Ammon's horn (tissue), 1 donor: ENCODE measurements at places on chromosomes 6 and 20.

- no peak for DNase-seq
Measured at GRCh38 chr20:4411744-4412143, 310.0 kb upstream of the PRND start.

DNA sequence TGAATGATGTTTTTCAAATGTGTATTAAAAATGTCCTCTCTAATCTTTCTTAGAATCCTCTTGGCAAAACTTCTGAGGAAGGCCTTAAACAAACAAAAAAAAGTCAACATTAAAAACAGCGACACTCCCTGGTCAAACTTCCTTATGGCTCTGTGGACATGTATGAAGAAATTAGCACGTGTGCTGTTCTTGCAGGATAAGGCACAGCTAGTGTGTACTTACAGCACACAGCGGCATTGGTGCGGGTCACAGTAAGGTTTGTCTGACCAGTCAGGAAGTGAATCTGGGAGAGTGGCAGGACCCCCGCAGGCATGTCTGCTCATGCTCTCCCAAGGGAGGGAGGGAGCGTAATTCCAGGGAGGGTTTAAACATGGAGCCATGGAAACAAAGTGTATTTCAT, 38.8 kb downstream of the SLC22A1 start:
- no peak for DNase-seq

- DNase-seq, result no peak
Measured at GRCh38 chr20:45441746-45442145, 25.8 kb downstream of the PIGT start.

GRCh38 chr6:105301756-105302616, 100.9 kb downstream of the PREP start:
- no peak for DNase-seq

- no peak for DNase-seq
Measured at GRCh38 chr20:44026647-44027342, 112.1 kb downstream of the TOX2 start.

DNA sequence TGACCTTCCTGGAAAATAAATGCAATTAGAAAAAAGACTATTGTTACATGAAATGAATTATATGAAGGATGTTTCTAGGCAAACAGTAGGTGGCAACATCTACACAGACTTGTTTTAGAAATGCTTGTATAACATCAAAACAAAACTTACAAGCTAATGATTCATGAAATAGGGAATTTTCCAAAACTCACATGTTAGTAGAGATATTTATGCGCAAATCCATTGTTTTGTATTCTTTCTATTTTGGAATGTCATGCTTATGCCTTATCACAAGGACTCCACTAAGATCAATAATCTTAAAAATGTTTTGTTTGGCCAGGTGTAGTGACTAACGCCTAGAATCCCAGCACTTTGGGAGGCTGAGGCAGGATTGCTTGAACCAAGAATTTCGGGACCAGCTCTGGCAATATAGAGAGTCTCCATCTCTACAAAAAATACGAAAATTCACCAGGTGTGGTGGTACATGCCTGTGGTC, 32.3 kb upstream of the LGSN start:
- peak; percentile 45 for DNase-seq

DNA sequence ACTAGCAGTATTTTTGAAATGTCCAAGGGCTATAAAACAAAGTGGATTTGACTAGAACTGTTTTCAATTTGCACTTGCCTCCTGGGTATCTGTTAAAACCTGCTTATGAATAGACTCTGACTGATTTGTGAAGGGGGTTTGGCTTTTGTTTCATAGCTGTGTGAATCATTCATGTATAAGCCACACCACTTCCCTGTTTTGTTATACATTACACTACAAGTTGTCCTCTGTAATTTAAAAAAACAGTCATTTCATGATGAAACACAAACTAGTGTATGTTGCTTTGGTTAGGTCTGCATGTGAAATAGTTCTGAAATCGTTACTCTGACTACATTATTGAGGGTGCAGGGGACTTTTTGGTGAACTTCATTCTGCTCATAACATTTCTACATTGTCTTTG, 121.7 kb downstream of the NKAIN2 start:
- no peak for DNase-seq

DNA sequence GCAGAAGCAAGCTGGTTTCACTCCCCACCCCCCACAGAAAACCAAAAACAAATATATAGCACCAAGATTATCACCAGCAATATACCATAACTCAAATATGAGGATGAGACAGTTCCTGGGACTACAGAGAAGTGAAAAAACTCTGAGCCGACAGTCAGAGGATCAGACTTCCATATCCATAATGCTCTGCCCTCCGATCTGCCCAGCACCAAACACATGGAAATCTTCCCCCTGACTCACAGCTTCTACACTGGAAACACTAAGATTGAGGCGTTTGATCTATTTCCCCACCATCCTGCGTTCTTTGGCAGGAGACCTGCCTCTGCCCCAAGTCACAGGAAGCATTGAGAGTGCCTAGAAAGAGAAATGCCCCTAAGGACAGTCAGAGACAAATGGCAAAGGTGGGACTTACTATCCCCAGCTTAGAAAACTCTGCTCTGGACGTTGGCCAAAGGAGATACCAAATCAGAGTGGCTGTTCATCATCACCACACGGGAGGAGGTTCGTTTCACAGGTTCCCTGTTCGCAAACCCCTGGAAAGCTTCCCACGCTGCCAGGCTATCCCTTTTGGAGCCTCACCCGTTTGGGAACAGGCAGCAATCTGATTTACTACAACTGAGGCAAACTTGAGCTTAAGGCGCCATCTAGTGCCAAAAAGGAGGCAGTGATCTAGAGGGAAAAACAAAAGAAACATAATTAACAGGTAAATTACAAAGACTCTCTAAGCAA, 48.7 kb upstream of the SRSF6 start:
- DNase-seq, result no peak

- DNase-seq, result no peak
Measured at GRCh38 chr6:147569788-147570187, 61.3 kb downstream of the SAMD5 start.

DNA sequence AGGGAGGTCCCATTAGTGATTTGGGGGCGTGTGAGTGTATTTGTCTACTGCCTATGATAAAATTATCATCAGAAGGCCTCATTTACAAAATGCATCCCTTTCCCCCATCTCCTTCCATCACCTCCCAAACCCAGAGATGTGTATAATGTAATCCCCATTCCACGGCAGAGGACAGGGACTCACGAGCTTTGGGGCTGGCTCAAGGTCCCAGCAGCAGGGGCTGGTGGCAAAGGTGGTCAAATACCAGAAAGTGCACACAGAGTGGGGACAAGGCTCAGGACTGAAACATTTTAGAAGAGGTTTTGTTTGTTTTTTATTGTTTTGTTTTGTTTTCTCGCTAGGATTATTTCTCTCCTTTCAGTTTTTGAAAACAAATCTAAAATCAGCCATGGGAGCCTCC, 68.5 kb upstream of the TOP1 start:
- no peak for DNase-seq

DNA sequence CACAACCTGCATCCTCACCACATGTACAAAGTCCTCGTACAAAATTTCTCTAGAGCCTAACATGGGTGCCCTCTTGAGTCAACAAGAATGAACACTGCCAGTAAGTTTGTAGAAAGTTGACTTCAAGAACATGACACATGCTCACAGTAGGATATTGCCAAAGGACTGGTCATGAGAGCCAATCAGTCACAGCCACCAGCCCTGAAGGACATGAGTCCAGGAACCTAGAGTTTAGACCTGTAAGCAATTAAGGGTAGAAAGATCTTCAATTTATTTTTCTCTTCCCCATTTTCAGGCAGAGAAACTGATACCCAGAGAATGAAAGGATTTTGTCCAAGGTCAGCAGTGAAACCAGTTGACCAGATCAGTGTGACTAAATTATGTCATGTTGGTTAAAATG, 96.1 kb downstream of the MAFB start:
- DNase-seq, result no peak

GRCh38 chr6:128672023-128672422, 151.6 kb upstream of the PTPRK start:
- DNase-seq, result no peak

DNA sequence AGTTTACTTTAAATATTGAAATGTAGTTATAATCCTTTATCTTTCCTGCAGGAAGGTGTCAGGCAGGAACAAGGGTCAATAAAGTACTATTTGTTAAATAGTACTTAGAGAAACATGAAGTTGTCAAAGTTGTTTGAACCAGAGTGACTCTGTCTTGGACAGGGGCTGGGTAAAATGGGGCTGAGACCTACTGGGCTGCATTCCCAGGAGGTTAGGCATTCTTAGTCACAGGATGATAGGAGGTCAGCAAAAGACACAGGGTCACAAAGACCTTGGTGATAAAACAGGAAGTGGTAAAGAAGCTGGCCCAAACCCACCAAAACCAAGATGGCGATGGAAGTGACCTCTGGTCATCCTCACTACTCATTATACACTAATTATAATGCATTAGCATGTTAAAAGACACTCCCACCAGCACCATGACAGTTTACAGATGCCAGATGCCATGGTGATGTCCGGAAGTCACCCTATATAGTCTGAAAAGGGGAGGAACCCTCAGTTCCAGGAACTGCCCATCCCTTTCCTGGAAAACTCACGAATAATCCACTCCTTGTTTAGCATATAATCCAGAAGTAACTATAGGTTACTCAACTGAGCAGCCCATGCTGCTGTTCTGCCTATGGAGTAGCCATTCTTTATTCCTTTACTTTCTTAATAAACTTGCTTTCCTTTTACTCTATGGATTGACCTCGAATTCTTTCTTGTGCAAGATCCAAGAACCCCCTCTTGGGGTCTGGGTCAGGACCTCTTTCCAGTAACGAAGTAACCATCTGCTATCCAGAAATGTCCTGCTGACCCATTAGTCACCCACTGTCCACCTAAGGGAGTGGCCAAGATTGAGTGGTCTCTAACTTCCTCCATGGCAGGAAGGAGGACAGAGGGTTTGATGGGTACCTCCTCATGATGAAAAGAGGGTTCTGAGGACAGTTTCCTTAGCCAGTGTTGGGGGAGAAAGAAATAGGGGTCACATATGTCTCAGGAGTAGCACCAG, 19.6 kb downstream of the SLC22A2 start:
- DNase-seq, result no peak

GRCh38 chr20:54560357-54560756, 85.0 kb downstream of the DOK5 start:
- DNase-seq, result no peak

- no peak for DNase-seq
Measured at GRCh38 chr6:6851949-6852261, 255.9 kb upstream of the RREB1 start.

GRCh38 chr6:72864799-72865198, 242.9 kb downstream of the KCNQ5 start:
- DNase-seq, result no peak

- no peak for DNase-seq
Measured at GRCh38 chr6:70351461-70351860, 48.6 kb upstream of the COL9A1 start.

GRCh38 chr6:139173172-139173571, 38.3 kb downstream of the HECA start:
- no peak for DNase-seq

GRCh38 chr6:54094293-54094692, 16.9 kb upstream of the MLIP start:
- no peak for DNase-seq

DNA sequence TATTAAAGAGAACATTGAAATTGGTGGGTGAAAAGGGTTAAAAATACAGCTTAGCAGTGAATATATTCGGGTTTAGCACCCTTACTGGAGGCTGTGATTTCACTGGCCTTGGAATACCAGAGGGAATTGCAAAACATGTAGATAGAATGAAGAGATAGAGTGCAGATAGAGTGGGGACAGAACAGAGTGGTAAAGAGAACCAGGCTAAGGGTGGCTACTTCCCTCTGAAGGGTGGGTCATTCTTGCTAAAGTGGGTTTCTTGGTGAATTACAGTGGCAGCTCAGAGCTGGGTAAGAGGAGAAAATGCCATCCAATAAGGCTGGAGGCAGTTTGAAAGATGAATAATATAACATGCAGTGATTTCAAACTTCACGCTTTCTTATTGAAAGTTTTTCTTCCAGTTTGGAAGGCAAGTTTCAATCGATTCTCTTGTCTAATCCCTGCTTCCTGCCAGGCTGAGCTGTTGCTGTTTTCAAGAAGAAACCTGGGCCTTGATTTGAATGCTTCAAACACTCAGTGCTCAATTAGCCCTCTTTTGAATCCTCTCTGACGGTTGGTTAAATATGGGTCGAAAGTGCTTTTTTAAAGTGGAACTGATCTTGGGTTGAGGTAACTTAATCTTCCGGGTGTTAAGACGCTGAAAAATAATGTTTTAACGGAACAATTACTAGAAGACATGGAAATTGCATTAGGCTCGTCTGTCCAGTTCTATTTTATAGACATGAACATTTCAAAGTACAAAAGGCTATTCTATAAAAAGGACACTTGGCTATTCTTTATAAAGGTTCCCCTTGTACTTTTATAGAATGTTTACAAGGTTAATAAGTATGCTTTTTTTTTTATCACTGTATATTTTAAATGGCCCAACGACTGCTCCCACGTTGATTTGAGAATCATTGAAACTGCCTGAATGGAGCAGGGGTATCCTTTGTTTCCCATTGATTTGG, 203.3 kb downstream of the BCAS1 start:
- no peak for DNase-seq

DNA sequence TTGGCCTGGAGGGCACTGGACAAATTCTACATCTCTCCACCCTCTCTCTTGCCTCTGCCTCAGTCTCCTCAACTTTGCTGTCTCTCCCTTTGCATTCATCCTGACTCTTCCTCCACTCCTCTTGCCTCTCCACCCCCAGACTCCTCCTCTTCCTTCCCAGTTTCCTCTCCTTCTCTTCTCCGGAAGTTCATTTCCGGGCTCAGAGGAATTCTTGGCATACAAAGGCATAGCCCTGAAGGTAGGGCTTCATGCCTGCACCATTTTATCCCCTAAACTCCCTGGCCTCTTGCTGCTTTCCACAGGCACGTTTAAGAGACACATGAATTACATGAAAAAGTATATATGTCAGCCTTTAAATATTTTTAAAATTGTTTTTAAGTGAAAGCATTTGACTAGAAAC, 10.6 kb downstream of the BFSP1 start:
- no peak for DNase-seq

DNA sequence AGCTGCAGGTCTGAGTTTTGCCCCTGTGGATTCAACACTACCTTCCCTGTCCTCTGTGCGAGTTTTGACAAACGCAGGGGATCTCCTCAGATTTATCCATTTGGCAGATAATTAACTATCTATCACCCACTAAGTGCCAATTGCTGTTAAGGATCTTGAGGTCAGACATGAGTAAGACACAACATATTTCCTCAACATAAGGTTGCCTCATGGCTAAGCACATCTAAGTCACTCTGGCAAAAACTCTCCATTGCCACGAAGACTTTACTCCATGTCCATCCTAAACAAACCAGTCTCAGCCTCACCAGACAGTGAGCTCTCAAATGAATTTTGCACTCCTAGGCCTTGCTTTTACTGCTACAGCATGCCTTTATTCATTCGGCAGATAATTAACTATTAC, 408.4 kb downstream of the MAFB start:
- DNase-seq, result no peak
